ENCODE measurements at places on chromosomes 4 and X. TPM values are rescaled to one million over a fixed set of nuclear protein-coding genes. Genes with fewer than 3 reads are reported as not detected.

The RIPPLY1 gene
- 0.49 TPM for total RNA-seq

GRCh38 chr4:116027311-116027710 is 913.9 kb upstream of the NDST4 start:
- no peak for DNase-seq

The TMEM35A gene
- total RNA-seq: not detected

DNA sequence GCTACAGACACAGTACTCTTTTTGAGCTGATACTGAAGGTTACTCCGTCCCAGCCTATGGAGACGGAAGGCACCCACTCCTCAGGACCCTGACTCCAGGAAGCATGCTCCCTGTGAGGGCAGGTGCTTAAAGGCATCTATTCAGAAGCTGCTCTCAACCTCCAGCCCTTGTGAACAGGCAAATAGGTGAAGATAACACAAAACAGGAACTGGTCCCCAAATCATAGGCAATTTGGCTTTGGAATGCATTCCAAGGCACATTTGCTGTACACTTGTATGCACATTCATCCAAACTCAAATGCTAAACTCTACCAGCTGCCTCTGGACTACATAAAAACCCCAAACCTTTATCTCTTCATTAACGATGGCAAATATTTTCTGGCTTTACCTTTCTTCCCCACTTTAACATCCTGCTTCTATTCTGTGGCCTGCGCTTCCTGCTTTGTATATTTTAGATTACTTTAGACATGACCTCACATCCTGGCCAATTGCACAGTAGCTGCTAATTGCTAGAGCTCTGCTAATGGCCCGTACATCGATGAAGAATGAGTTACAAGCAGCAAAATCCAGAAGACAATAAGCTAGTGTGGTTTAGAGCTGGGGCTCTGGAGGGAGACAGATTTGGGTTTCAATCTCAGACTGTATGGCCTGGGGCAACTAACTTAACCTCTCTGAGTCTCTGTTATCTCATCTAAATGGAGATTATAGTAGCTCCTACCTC is 3.2 kb downstream of the SEL1L3 start:
- no peak for DNase-seq

The GRPEL1 gene
- total RNA-seq: 213 TPM

The HSPA4L gene
- 61.8 TPM for total RNA-seq

- DNase-seq: no peak
Observed at GRCh38 chrX:99572711-99573110, 837.4 kb downstream of the PCDH19 start.

GRCh38 chr4:101039367-101039766 is 308.0 kb downstream of the PPP3CA start:
- DNase-seq: no peak

The ZFP42 gene
- not detected for total RNA-seq

The DYNLT3 gene
- total RNA-seq: 9.5 TPM

- DNase-seq: no peak
Observed at GRCh38 chrX:94830717-94831116, 1156.7 kb downstream of the FAM133A start.

The PASD1 gene
- total RNA-seq: not detected

Measured in HepG2 (cell line).